ENCODE measurements at places on chromosomes 13 and 19.
A peak's percentile ranks its signal among the peaks of the same experiment; 100 is the strongest.

DNA sequence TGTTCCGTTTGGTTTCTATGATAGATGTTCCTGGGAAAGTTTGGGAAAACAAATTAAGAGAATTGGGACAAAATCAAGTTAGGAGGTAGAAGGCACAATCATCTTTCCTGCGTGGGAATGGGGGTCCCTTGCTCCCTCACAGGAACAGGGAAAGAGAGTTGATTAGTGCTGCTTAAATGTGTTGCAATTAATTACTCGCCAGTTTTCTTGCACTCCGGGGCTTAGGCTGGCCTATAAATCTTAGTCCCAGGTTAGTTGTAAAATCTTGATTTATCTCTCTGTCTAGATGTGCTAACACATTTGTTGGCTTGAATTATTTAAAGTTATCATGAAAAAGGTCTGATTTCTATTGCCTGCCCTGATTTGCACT lies 10.1 kb downstream of the B3GLCT start:
- DNase-seq, result no peak

- DNase-seq, result no peak
Measured at GRCh38 chr13:19680751-19681150, 47.3 kb downstream of the MPHOSPH8 start.

DNA sequence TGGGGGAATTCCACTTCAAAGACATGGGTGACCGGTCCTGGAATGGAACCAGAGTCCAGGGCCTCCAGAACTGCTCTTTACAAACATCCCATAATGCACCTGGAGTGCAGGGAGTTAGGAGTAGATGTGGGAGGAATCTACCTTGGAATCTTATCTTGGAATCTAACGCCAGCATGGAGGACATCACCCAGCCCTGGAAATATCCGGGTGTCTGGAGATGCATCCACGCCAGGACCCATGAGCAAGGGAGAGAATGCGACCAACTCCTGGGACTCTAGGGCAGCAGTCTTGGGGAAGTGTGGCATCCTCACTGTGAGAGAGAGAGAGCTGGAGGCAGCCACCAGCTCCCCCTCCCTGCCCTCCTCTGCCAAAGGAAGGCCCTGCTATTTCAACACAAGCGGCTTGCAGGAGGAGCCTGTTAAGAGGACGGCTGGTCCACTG lies 211.8 kb downstream of the UQCRFS1 start:
- no peak for DNase-seq

DNA sequence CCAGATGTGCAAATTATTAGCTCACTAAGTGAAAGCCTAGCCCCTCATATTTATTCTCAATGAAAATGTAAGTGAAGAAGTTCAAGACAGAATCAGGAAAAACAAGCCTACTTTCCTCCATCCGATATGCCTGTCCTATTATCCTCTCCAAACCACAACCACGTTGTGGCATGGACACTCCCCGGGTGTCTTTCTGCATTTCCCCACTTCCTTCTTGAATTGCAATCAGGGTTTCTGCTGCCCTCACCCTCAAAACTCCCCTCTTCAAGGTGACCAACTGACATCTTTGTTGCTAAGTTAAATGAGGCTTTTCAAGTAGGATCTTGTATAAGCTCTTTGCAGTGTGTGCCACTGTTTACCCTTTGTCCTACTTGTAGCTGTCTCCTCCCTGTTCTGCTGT lies 11.8 kb downstream of the SLC25A30 start:
- DNase-seq, result no peak

DNA sequence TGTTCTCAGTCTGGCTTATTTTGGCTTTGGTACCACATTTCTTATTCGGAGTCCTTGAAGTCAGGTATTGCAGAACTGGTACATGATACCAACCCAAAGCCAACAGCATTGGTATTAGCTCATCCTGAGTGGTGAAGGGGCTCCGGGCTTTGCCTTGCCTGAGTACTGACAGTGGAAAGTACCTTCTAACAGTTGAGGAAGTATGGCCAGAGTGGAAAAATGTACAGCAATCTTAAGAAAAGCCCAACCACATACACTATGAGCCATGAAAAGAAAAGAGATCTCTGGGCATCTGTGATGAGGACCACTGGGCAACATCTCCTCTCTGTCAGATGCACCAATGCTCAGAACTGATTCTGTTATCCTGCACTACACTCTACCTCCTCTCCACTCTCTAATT lies 8.3 kb downstream of the LCP1 start:
- DNase-seq, result no peak

DNA sequence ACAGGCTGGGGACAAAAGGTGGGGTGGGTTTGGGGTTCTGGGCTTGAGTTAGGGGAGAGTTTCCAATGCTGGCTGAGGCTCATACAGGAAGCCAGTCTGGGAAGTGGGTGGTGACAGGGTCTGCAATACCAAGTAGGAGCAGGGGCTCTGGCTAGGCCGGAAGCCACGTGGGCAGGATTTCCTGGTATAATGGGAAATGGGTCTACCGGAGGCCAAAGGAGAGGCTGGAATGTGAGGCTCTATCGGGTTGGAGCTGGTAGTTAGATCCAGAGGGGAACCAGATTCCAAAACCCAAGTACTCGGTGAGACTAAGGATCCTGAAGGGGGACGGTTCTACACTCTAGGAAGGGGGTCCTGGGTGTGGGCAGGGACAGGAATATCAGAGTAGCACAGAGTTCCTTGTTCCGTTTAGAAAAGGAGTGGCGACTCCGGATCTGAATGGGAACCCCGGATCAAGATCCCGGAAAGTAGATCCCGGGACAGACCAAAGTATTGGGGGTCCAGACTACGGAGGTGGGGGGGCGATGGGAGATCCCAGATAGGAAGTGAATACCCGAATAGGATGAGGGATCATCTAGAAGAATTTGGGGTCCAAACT lies 802 bp downstream of the CDC37 start:
- DNase-seq, result no peak

GRCh38 chr19:18478545-18479311 lies 40.8 kb upstream of the ISYNA1 start:
- DNase-seq, result peak; percentile 75

- DNase-seq, result no peak
Measured at GRCh38 chr13:52103386-52103785, 25.5 kb downstream of the NEK5 start.

DNA sequence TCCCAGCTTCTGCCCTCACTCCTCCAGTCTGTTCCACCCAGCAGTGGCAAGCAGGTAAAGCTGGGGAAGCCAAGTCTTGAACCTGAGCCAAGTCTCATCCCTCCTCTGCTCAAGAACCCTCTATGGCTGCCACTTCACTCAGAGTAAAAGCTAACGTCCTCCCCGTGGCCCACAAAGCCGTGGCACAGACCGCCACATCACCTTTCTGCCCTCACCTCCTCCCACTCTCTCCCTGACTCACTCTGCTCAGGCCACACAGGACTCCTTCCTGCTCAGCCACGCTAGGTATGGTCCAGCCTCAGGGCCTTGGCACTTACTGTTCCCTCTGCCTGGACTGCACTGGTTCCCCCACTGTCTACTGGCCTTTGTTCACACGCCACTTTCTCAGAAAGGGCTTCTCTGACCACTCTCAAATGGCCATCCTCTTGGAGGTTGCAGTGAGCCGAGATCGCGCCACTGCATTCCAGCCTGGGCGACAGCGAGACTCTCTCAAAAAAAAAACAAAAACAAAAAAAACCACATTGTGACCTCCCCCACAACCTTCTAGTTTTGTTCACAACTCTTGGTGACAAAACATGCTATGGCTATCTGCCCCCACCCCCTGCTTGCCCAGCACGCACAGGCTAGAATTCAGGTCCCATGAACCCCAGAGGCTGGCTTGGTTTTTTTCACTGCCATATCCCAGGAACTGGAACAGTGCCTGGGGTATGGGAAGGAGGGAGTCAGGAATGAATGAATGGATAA lies 15.8 kb downstream of the NDUFB7 start:
- DNase-seq, result no peak

DNA sequence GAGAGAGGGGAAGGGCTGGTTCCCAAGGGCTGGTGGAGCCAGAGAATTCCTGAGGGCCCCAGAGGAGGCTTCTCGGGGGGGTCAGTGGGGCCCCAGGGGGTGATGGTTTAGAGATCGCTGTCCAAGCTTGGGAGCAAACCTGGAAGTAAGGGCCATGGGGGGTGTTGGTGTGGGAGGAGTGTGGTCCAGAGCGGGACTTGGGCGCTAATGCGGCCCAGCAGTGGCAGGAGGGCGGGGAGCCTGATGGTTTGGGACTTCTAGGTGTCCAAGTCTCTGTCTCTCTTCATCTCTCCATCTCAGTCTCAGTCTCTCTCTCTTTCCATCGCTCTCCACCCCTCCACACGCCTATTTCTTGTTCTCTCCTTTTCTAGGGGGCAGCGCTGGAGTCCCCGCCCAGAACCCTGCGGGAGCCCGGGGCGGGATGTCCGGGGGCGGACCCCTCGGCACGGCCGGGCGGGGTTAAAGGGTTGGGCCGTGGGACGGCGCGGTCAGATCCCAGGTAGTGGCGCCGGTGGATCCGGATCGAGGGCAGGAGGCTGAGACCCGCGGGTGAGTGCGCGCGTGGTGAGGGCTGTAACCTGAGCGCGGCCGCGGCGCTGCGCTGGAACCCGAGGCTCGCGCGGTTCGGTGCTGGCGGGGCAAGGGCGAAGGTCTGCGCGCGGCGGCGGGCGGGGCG lies at the start of gene CYP4F22:
CYP4F22 (plus strand) TSS at position 491 of the 676 bp plus-strand sequence. CDS start 16,812 bp downstream, outside the sequence.
- no peak for DNase-seq

- no peak for DNase-seq
Measured at GRCh38 chr13:105972811-105973590, 562.5 kb downstream of the EFNB2 start.

- peak; percentile 86 for DNase-seq
Measured at GRCh38 chr13:48160606-48161278, 65.8 kb upstream of the MED4 start.

GRCh38 chr19:58091251-58091995 lies 6.6 kb downstream of the ZSCAN18 start:
- DNase-seq, result peak; percentile 56

GRCh38 chr13:45226024-45226423 lies 25.2 kb upstream of the KCTD4 start:
- no peak for DNase-seq

GRCh38 chr13:66886264-66886663 lies 343.9 kb downstream of the PCDH9 start:
- no peak for DNase-seq

- DNase-seq, result no peak
Measured at GRCh38 chr13:97757807-97758206, 195.7 kb upstream of the IPO5 start.

- no peak for DNase-seq
Measured at GRCh38 chr13:113137691-113138298, 15.2 kb downstream of the F10 start.

DNA sequence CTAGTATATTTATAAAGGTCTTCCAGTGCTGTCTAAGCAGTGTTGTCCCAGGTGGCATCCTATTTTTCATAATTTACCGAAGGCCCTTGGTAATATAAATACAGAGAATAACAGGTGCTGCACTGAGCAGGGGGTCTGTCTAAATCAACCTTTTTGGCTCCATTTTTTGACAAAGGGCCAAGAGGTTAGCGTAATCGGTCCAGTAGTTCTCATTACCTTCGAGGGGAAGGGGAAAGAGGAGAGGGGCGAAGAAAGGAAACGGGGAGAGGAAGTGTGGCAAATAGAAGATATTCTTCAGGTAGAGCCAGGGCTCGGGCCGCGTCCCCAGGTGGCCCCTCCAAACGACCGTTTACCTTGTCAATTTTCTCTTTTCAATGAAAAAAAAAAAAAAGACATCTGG lies 749 bp upstream of the PAN3 start:
- peak; percentile 9 for DNase-seq

DNA sequence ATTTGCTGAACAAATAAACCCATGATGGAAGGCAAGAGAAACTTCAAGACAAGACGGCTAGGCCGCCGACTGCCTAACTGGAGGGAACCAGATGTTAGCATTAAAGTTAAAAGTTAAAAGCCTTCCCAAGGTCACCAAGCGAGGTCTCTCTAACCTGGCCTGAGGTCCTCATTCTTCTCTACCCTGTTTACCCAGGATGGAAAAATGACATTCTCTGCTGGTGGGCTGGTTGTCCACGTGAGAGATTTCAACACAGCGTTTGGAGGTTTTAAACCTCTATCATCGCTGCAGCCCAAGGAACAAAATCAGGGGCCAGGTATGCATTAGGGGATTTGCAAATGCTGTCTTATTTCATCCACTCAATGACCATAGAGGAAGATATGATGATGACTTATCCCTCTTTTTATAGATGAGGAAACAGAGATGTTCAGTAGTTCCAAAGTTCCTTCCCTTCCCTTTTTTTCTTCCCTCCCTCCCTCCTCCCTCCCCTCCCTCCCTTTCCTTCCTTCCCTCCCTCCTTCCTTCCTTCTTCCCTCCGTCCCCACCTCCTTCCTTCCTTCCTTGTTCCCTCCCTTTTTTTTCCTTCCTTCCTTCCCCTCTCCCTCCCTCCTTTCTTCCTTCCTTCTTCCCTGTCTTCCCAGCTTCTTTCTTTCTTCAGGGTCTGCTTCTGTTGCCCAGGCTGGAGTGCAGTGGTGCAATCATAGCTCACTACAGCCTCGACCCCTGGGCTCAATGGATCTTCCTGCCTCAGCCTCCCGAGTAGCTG lies 79.7 kb downstream of the INSR start:
- no peak for DNase-seq

GRCh38 chr13:67776151-67776550 lies 546.0 kb upstream of the PCDH9 start:
- no peak for DNase-seq

Measured in LHCN-M2 (cell line).